ENCODE measurements at places on chromosomes 12 and 14. TPM values are rescaled to one million over a fixed set of nuclear protein-coding genes. Genes with fewer than 3 reads are reported as not detected.
A peak's percentile ranks its signal among the peaks of the same experiment; 100 is the strongest.

The FOXN4 gene
- not detected for total RNA-seq

The ENDOU gene
- not detected for total RNA-seq

The WSCD2 gene
- total RNA-seq: 5.0 TPM

The DPPA3 gene
- not detected for total RNA-seq

The TGM1 gene
- 1.1 TPM for total RNA-seq

The OLR1 gene
- not detected for total RNA-seq

The SPTB gene
- 1.9 TPM for total RNA-seq

The SLC41A2 gene
- 24.6 TPM for total RNA-seq

The KRT72 gene
- not detected for total RNA-seq

DNA sequence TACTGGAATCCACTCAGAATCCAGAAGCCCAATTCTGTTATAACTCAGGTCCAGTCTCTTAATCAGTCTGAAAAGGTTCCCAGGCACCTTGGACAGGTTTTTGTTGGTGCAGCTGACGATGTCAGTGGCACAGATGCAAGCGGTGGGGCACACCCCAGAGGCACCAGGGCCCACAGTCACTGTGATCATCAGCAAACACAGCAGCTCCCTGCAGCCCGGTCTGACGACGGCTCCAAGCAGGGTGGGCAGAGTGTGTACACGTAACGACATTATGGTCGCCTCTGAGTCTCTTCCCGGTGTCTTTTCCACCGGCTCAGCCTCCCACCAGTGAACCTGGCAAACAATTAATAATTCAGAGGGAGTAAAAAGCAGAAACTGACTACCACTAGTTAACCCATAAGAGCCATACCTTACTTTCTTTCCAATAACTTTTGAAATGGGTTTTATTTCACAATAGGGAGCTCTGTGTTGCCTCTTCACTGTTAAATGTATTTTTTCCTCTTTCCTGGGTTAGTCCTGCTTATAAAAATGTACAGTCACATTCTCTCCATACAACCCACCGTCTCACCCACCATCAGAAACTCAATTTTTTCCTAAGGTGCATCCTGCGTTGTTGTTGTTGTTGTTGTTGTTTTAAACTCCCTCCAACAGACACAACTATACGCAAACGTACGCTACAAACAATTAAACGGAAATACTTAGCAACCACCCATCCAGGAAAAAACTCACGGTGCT, 521 bp upstream of the PCED1B start:
- H3K27me3 ChIP-seq: no peaks in the 10 kb centered on the region
- DNase-seq: peak; percentile 87
- H3K36me3 ChIP-seq: no peaks in the 10 kb centered on the region
- peak overlapping the region; percentile 96 for H3K27ac ChIP-seq
- H3K4me1 ChIP-seq: peaks cover 10% of the 10 kb centered on the region

- no peak for DNase-seq
- H3K4me3 ChIP-seq: no peak overlapping the region
- no peak overlapping the region for H3K27ac ChIP-seq
- peaks cover 60% of the 10 kb centered on the region for H3K27me3 ChIP-seq
- no peaks in the 10 kb centered on the region for H3K36me3 ChIP-seq
- no peaks in the 10 kb centered on the region for H3K4me1 ChIP-seq
Measured at GRCh38 chr12:213527-213932, 427 bp downstream of the SLC6A12 start.

GRCh38 chr12:105206686-105207374, 29.1 kb downstream of the APPL2 start:
- no peaks in the 10 kb centered on the region for H3K27me3 ChIP-seq
- H3K27ac ChIP-seq: no peak overlapping the region
- H3K4me1 ChIP-seq: peaks cover 4% of the 10 kb centered on the region
- H3K36me3 ChIP-seq: peaks cover 96% of the 10 kb centered on the region
- H3K4me3 ChIP-seq: no peak overlapping the region

- no peaks in the 10 kb centered on the region for H3K36me3 ChIP-seq
- H3K4me3 ChIP-seq: no peak overlapping the region
- no peak overlapping the region for H3K27ac ChIP-seq
- H3K4me1 ChIP-seq: peaks cover 8% of the 10 kb centered on the region
Measured at GRCh38 chr12:42725809-42726208, 136.3 kb upstream of the PRICKLE1 start.

DNA sequence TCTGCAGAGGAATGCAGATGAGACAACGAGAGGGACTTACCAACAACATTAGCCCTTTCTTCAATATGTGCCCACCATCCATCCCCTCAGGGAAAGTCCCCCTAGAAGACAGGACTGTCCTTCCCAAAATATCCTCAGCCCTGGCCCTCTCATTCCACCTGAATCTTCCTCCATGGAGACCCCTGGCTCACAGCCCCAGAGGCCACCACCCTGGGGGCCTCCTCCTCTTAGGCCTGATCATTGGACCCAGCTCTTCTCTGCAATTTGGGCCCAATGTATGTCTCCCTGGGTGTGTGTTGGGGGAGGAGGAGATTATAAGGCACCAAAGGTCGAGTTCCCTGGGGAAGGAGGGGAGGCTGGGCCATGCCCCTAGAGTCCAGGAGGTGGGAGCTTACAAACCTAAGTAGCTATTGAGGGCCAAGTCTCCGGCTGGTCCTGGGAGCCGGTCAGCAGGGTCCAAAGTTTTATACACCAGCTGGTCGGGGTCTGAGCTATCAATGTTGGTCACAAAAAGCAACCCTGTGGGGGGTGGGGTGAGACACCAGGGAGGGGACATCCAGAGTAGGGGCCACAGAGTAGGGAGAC, 8.1 kb downstream of the ITGA7 start:
- H3K4me1 ChIP-seq: peaks cover 50% of the 10 kb centered on the region
- no peak overlapping the region for H3K4me3 ChIP-seq
- peaks cover 57% of the 10 kb centered on the region for H3K36me3 ChIP-seq
- peak; percentile 55 for DNase-seq
- H3K27ac ChIP-seq: peak overlapping the region; percentile 37

DNA sequence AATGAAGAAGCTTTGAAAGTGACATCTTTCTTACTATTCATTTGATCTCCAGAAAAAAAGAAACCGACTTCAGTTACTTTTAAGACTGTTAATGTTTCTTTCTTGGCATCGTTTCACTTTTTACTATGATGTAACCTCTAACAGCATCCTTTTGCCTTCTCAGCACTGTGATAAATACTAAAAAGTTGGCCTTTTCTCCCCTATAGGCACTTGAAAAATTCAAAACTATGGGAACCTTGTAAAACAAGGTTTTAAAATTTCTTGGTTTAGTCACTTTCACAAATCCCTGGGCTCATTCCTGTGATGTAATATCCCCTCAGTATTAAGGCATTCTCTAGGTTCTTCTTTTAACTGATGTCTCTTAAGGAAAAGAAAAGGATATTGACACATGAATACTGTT, 281.8 kb downstream of the EGLN3 start:
- no peak for DNase-seq
- no peaks in the 10 kb centered on the region for H3K27me3 ChIP-seq
- no peaks in the 10 kb centered on the region for H3K4me1 ChIP-seq
- H3K4me3 ChIP-seq: no peak overlapping the region
- no peaks in the 10 kb centered on the region for H3K36me3 ChIP-seq
- H3K27ac ChIP-seq: no peak overlapping the region

DNA sequence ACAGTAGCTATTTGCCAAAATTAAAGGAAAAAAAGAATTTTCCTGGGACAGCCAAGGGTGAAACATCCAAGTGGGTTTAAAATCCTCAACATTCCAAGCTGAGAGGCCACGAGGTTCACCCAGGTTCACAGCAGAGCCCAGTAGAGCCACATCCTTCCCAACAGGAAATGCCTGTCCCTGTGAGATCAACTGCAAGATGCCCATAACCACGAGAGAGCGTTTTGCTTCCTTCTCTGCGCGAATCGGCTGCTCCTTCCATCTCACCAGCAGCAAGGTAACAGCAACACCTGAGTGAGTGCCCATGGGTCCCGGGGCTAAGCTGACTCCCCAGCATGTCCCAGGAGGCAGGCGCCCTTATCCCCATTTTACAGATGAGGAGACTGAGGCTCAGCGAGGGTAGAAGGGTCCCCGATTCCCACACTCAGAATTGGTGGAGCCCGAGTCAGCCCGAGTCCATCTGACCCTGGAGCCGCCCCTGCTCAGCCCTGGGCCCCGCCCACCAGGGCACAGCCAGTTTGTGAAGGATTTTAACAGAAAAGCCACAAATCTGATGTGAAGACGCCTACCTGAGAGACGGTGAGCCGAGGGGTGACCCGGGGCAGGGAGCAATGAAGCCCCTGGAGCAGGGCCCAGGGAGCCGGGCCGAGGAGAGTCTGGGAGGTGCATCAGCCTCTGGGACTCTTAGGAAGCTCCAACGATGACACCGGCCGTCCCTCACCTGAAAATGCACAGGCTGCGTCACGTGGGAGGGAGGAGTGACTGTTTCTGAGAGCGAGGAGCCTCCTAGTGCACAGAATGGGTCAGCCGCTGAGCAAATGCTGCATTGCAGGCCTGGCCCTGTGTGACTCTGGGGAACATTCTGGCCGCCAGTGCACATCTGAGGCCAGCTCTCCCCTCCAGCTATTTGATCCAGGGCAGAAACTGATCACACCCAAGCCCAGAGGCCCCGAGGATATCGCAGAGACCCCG, 236.9 kb upstream of the SFSWAP start:
- H3K4me3 ChIP-seq: no peak overlapping the region
- DNase-seq: no peak

- peaks cover 93% of the 10 kb centered on the region for H3K36me3 ChIP-seq
- peak overlapping the region; percentile 83 for H3K27ac ChIP-seq
- no peaks in the 10 kb centered on the region for H3K27me3 ChIP-seq
- peaks cover 54% of the 10 kb centered on the region for H3K4me1 ChIP-seq
Measured at GRCh38 chr12:53062977-53063707, 13.3 kb downstream of the TNS2 start.

DNA sequence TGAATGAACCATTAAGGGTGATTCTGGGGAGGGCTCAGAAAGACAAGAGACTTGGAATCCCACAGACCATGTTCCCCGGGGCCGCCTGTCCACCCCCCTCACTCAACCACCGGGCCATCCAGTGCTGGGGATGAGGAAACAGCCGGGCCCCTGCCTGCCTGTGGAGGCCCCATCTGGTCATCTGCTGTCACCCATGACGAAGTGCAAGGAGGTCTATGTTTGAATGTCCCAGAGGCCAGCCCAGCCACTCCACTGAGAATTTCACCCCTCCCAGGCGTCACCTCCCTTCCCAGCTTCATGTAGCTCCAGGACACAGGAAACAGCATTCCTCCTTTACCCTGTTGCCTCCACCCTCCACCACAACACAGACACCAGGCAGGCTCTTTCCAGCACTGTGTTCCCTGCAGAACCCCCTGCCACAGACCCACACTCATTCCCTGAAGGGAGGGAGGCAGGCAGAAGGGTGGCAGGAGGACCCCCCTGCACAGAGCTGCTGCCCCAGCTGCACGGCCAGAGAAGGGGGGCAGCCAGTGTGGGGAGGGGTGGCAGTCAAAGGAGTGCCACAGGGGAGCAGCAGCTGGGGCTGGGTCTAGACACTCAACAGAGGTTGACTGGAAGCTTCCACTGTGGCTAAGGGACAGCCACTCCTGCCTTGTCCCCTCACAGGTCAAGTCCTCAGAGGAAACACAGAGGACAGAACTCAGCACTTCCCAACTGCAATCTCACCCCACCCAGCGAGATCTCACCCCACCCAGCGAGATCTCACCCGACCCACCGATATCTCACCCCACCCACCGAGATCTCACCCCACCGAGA, 50.3 kb upstream of the PPP2R5C start:
- no peaks in the 10 kb centered on the region for H3K27me3 ChIP-seq
- no peak overlapping the region for H3K4me3 ChIP-seq
- H3K4me1 ChIP-seq: peaks cover 2% of the 10 kb centered on the region
- H3K36me3 ChIP-seq: no peaks in the 10 kb centered on the region
- DNase-seq: no peak

DNA sequence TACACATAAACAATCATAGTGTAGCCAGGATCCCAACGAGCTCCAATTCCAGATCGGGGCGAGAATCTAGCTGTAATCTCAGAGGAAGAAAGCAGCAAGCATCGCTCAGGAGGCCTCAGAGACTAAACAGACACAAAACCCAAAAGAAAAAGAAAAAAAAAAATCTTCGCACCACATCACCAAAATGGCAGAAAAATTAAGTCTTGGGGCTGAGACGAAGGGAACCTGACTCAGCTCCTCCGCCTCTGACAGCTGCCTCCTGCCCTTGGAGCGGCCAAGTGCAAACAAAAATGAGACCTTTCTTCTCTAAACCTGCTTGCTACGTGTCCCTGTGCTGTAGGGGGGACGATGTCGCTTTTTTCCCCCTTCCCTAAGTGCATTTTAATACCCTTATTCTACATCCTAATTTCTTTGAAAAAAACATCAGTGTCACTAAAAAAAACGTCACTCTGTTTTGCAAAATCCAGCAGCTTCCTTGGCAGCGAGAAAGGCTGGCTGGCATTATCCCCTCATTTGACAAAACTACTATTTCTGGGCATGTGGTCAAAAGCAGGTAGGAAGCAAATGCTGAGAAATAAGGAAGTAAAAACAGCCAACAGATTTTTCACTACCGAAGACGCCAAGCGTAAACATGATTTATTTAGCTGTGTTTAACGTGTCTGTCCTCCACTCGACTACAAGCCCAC, 30.5 kb downstream of the BCL11B start:
- no peak overlapping the region for H3K27ac ChIP-seq
- H3K27me3 ChIP-seq: peaks cover 11% of the 10 kb centered on the region
- no peaks in the 10 kb centered on the region for H3K36me3 ChIP-seq
- H3K4me3 ChIP-seq: no peak overlapping the region

- no peaks in the 10 kb centered on the region for H3K36me3 ChIP-seq
- H3K27ac ChIP-seq: no peak overlapping the region
- no peaks in the 10 kb centered on the region for H3K27me3 ChIP-seq
- H3K4me1 ChIP-seq: peaks cover 10% of the 10 kb centered on the region
Measured at GRCh38 chr14:43539210-43539609, 967.9 kb downstream of the FSCB start.

GRCh38 chr12:112116232-112117060, 7.9 kb upstream of the NAA25 start:
- peaks cover 12% of the 10 kb centered on the region for H3K4me1 ChIP-seq
- no peaks in the 10 kb centered on the region for H3K36me3 ChIP-seq
- H3K27me3 ChIP-seq: no peaks in the 10 kb centered on the region
- H3K4me3 ChIP-seq: no peak overlapping the region

- no peak overlapping the region for H3K27ac ChIP-seq
- DNase-seq: no peak
- H3K4me3 ChIP-seq: no peak overlapping the region
- H3K36me3 ChIP-seq: no peaks in the 10 kb centered on the region
- no peaks in the 10 kb centered on the region for H3K4me1 ChIP-seq
Measured at GRCh38 chr12:83656004-83656403, 969.3 kb downstream of the TMTC2 start.

- no peak for DNase-seq
- H3K4me3 ChIP-seq: no peak overlapping the region
- H3K4me1 ChIP-seq: no peaks in the 10 kb centered on the region
- no peak overlapping the region for H3K27ac ChIP-seq
- no peaks in the 10 kb centered on the region for H3K36me3 ChIP-seq
- H3K27me3 ChIP-seq: no peaks in the 10 kb centered on the region
Measured at GRCh38 chr14:61866932-61867920, 105.0 kb downstream of the SNAPC1 start.

GRCh38 chr12:81080431-81080983, 2.6 kb downstream of the ACSS3 start:
- no peaks in the 10 kb centered on the region for H3K4me1 ChIP-seq
- H3K27ac ChIP-seq: peak overlapping the region; percentile 42
- no peak overlapping the region for H3K4me3 ChIP-seq
- no peak for DNase-seq
